ENCODE measurements at places on chromosomes 2 and 18. TPM values are rescaled to one million over a fixed set of nuclear protein-coding genes. Genes with fewer than 3 reads are reported as not detected.
A peak's percentile ranks its signal among the peaks of the same experiment; 100 is the strongest.

- no peak for DNase-seq
Observed at GRCh38 chr2:54947136-54947535, 103.1 kb downstream of the RTN4 start.

DNA sequence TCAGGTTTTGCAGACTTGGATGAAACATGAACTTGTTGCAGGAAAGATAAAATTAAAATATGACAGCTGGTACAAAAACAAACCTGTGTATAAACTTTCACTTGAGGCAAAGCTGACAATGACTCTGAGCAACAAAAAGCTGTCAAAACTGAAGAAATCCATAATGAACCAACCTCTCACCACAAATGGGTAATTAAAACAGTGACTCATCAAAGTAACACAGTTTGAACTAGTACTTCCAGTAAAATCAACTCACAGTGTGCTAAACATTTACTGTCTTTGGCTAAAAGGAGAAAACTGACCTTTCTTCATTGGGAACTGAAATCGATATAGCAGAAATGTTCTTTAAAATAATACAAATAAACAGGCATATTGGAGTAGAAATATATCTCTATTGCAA lies 209.7 kb downstream of the WDPCP start:
- DNase-seq, result no peak

- no peak for DNase-seq
Observed at GRCh38 chr2:80476535-80477117, 172.1 kb upstream of the LRRTM1 start.

DNA sequence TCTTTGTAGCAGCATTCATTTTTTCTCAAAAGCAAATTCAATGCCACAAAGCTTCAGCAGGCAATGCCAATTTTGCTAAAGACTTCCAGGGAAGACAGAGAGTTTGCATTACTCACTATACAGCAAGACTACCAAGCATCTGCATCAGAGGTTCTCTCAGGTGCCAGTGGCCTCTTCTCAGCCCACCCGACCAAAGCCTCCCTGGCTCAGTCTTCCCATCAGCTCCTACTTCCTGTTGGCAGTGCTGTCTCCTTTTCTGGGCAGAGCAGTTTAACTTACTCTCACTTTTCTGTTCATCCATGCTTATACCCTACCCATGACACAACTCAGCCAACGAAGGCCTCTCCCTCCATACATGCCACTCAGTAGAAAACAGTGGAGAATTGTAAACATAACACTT lies 157.1 kb downstream of the TRABD2A start:
- no peak for DNase-seq

DNA sequence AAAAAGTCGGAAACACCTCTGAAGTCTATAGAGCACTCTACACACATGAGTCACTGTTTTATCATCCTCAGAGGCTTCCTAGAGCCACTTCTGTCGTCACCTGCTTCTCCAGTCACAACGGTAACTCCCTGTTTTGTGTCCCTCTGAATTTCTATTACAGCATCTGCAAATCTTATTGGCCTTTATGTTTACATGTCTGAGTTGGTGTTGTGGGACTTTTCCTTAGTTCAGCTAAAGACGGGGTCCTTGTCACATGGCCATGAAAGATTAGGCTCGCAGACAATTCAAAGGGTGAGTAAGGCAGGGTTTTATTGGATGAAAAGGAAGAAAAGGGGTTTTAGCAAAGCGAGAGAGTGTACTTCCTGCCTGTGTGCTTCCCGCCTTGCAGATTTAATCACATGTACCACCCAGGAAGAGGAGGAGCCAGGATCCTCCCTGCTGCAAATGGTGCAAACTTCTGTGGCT lies 185.6 kb downstream of the LPIN1 start:
- DNase-seq, result no peak

DNA sequence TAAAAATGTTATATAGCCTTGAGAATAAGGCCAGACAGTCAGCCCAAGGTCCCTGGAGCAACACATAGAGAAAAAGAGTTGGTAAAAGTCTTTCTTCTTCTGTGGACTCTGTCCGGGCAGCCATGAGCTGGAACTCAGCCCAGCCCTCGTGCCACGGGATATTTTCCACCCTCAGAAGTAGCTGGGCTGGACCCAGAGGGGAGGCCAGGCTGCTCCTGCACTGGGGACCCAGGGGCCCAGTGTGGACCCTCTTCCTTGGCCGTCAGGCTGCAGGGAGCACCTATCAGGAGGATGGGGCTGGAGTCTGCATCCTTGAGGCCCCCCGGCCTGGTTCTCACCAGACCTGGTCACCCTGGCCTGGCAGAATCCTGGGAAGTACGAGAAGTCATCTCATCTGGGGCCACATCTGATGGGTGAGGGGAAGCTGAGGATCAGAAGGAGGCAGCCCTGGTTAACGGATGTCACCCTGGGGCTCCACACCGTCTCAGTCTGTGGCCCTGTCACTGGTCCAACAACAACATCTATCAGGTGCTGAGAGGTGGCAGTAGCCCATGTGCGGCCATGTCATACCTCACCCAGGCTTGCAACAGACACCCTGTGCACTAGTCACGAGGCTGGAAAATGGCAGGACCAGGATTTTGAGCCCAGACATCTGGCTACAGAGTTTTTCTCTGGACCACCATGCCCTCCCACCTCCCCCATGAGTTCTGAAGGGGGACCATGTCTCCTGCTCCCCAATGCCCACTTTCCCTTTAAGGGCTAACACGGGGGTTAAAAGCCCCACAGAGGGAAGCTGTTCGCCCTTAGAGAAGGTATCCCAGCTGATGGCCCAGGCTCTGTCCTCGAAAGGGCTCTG lies 33.0 kb downstream of the SDC1 start:
- DNase-seq, result no peak

DNA sequence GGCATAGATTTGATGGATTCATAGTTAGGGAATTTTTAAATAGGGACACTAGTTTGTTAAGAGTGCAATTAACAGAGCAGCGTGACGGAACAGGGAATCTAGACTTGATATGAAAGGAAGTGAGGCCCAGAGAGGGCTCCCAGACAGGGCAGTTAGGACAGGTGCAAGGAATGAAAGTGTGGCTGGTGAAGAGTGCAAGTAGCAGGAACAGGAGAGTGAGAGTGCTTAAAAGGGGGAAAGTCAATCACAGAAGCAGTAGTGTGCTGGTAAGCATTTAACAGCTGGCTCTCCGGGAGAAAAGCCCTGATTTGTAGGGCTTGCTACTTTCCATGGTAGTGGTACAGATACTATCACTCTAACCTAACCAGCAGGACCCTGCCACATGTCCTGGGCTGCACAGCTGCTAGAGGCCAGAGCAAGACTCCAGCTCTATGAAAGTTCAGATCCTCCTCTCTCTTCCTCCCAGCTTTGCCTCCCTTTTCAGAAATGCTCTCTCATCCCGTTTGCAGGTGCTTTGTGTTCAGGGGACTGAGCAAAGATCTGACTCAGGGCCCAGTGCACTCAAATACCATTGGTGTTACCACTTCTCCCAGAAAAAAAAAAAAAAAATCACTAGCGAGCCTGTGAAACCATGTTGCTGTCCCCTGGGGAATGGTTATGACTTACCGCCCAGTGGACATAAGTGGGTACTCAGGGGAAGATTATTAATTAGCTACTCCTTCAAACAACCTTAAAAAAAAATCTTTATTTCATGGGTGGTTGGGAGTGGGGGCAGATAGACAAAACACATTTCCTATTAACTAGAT lies 18.1 kb upstream of the GCFC2 start:
- DNase-seq, result no peak

DNA sequence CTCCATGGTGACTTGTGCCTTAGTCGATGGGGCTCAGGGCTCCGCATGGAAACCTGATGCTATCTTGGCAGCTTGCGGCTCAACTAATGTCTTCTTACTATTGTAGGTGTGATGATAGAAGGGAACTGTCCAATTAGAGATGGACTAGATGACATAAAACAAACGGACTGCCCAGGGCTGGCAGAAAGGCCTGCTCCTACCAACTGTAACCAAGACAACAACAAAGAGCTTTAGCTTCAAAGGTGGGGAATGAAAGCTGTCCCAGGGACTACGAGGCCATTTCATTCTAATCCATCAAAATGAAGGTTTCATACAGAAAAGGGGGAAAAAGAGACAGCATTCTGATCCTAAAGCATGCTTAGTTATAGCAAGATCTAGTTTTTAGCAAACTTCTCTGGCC lies 186.9 kb upstream of the ACAA2 start:
- DNase-seq, result no peak

DNA sequence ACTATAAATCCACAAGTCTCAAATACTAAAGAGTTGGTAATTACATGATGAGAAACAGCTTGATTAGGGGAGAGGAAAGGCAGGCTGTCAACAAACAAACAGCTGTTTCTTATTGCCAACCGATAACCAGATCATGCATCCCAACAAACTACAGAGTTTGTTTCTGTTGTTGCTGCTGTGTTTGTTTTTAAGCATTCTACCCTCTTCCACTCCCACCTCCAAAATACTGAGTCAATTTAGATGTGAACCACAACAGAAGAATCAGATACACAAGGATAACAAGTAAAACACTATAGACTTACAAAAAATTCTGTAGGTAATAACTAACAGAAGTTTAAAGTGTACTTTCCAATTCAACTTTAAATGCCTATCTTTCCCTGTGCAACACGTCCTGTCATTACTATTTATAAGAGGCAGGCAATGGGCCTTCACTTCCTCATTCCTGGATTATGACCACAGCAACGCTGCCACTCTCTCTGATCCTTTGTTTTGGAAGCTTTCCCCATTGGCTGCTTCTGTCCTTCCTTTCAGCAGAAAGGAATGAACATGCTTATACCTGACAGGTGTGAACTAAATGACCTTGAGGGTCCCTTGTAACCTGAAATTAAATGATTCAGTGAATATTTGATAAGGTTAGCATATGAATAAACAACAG lies 152.0 kb downstream of the SRBD1 start:
- peak; percentile 37 for DNase-seq

GRCh38 chr2:106664669-106665068 lies 177.5 kb downstream of the CD8B2 start:
- no peak for DNase-seq

- no peak for DNase-seq
Observed at GRCh38 chr2:150588506-150588870, 101.0 kb upstream of the RND3 start.

DNA sequence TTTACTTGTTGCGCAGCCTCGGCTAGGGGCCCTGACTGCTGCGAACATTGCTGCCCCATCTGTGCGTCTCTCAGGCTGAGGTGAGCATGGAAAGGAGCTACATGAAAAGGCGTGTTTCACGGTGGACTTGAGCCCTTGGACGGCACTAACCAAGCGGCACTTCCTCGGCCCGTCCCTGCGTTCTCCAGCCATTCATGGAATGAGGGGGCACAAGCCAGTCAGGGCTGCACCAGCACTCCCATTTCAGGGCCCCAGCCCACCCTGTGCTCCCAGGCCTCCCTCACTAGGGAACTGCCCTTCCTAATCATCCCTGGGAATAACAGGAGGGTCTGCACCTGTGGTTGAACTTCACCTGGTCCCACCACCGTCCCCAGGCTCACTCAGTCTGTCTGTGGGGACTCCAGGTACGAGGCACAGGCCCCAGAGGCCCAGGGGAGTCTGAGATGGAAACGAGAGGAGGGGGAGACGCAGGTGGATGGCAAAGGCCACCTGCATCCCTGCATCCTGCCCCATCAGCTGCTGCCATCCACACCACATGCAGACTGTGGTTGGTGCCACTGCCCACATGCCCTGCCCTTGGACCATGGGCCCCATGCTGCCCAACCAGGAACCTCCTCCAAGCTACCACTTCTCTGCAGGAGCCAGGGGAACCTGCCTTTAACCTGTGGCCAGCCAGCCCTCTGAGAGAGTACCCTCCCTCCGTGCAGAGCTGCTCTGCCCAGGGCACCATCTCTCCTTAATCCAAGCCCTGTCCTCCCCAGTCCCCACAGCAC lies 99.7 kb downstream of the EIPR1 start:
- DNase-seq, result peak; percentile 41

DNA sequence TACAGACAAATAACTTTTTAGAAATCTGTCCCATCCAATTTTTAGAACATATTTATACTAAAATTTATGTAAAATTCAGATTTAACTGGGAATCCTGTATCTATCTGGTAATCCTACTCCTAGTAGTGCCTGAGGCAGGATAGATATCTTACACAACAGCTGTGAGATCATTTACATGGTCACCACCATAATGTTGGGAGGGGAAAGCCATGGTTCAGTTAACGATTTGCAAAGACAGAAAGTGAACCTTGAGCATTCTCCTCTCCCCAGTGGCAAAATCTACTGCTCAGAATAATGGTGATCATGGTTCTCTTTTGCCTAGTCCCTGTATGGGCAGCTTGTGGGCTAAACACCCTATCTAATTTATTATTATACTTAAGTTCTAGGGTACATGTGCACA lies 7.7 kb upstream of the TMEM247 start:
- no peak for DNase-seq

DNA sequence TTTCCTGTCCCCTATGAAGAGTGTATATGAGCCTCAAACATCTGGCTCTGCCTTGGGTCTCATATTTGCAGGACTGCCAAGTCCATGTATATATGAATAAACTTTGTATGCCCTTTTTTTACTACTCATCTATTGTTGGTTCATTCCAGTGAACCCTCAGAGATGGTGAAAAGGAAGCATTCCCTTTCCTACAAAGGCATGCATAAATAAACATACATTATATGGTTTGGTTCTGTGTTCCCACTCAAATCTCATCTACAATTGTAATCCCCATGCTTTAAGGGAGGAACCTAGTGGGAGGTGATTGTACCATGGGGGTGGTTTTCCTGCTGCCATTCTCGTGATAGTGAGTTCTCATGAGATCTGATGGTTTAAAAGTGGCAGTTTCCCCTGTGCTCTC lies 534.2 kb downstream of the SPAG16 start:
- no peak for DNase-seq

GRCh38 chr2:129458436-129458835 lies 521.0 kb upstream of the RAB6C start:
- DNase-seq, result no peak

DNA sequence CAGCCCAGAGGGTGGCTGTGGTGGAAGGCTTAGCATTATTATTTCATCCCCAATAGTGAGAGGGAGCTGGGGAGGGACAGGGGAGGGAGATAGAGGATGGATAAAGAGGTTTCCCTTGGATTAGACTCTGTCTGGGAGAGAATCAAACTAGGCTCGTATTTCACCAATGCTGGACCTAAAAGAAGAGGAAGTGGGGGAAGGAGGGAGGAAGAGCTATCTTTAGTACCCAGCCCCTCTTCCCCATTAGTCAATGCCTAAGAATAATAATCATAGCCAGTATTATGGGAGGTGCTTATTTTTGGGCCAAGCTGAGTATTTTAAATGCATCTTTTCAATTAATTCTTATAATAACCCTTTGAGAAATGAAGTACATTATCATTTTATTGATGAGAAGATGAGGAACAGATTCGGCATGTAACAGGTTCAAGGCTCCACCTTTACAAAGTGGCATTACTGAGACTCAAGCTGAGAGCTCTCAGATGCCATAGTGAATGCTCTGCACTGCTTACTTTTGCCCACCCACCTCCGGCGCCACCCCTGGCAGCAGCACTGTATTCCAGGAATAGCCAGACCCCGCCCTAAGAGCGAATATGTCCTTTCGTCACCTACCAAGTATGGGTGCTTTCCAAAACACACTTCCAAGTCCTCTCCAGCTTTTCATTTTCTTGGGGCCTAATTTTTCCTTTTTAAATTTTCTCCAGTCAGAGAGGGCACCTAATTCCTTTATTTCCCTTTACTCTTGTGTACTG lies 21.0 kb downstream of the PAX8 start:
- no peak for DNase-seq

SLC39A10 gene
- total RNA-seq, result 25.8 TPM

KRTCAP3 gene
- 3.8 TPM for total RNA-seq

CPO gene
- total RNA-seq, result 0.96 TPM

CCDC85A gene
- total RNA-seq, result 7.5 TPM

LRRC30 gene
- not detected for total RNA-seq

Measured in breast epithelium (tissue), 4 donors.